COLO829 (cell line): ENCODE measurements at places on chromosomes 13 and 19.

GRCh38 chr19:31535691-31536460, 186.6 kb upstream of the TSHZ3 start:
- DNase-seq, result no peak

DNA sequence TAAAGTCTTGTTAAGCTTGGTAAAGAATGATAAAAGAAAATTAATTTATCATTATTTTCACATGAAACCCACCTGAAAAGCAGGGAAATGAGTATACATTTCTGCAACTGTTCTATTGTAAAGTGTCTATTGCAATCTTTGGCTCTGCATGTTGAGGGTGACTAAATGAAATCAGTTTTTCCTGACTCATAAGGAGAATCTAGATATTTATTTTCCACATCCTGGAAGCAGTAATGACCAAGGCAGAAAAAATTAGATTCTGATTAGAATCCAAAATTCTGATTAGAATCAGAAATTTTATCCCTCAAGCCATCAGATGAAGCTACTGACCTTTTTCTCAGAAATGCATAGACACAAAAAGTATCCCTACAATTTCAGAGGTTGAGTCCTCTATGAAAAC, 178.4 kb downstream of the MYO16 start:
- no peak for DNase-seq

- no peak for DNase-seq
Measured at GRCh38 chr13:83125791-83126190, 756.5 kb downstream of the SLITRK1 start.

- DNase-seq, result no peak
Measured at GRCh38 chr13:100541897-100542825, 46.4 kb downstream of the GGACT start.

GRCh38 chr19:40241809-40242384, 15.4 kb upstream of the CCNP start:
- peak; percentile 39 for DNase-seq

GRCh38 chr19:54229146-54229545, 6.3 kb upstream of the LILRB3 start:
- DNase-seq, result no peak

- DNase-seq, result no peak
Measured at GRCh38 chr13:98285317-98285716, 108.2 kb upstream of the RNF113B start.

- DNase-seq, result no peak
Measured at GRCh38 chr19:48218997-48219396, 36.7 kb downstream of the CARD8 start.

- DNase-seq, result peak; percentile 15
Measured at GRCh38 chr13:31982124-31982523, 49.5 kb upstream of the FRY start.

- DNase-seq, result no peak
Measured at GRCh38 chr13:72774019-72774418, 7.7 kb downstream of the DIS3 start.
